GM12878 (cell line): ENCODE measurements at places on chromosomes 2 and 18. TPM values are rescaled to one million over a fixed set of nuclear protein-coding genes. Genes with fewer than 3 reads are reported as not detected.

DNA sequence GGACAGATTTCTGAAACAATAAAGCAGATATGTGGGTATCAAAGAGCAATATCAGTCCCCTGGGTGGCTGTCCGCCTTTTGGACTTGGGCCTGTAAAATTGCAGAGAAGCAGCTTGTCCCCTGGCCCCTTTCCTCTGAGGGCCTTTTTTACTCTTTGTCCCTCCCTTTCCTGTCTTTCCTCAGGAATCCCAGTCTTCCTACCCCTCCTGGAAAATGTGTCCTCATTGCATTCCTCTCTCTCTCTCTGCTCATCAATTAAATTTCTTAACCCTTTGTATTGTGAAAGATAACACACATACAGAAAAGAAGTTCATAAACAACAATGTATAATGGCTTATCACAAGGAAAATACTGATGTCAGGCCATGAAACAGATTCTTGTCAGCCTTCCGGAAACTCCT lies 3.0 kb upstream of the GRB14 start:
- no peak overlapping the region for H3K27ac ChIP-seq
- DNase-seq, result no peak
- H3K27me3 ChIP-seq, result peaks cover 5% of the 10 kb centered on the region; the same call in 1 of the 2 replicates
- no peaks in the 10 kb centered on the region for H3K36me3 ChIP-seq

GRCh38 chr2:24507549-24507948 lies 16.5 kb downstream of the NCOA1 start:
- H3K36me3 ChIP-seq, result no peaks in the 10 kb centered on the region
- H3K27ac ChIP-seq, result peak overlapping the region; percentile 84; the same call in 1 of the 2 replicates
- no peaks in the 10 kb centered on the region for H3K27me3 ChIP-seq

DNA sequence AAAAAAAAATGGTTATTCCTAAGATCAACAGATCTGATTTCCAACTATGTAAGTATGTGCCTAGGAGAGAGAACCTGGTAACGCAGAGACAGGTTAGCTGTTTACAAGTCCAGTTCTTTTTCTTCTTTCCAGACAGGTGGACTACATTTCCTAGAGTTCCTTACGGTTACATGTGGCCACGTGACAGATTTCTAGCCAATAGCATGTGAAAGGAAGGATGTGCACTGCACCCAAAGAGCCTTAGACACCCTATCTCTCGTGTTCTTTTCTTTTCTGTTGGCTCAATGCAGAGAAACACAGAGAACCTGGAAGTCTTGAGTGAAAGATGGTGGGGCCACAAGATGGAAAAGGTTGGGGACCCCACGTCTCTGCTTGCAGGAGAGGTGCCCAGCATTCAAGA lies 375.9 kb downstream of the TNS1 start:
- no peaks in the 10 kb centered on the region for H3K36me3 ChIP-seq
- no peak for DNase-seq
- no peak overlapping the region for H3K4me3 ChIP-seq
- no peak overlapping the region for H3K27ac ChIP-seq
- H3K27me3 ChIP-seq, result 0 out of 2 replicates have a peak, but pooled peaks cover 6% of the 10 kb centered on the region
- no peaks in the 10 kb centered on the region for H3K4me1 ChIP-seq

GRCh38 chr18:79887181-79888000 lies 64.1 kb downstream of the SLC66A2 start:
- no peak overlapping the region for H3K4me3 ChIP-seq
- no peak overlapping the region for H3K27ac ChIP-seq
- no peaks in the 10 kb centered on the region for H3K4me1 ChIP-seq
- no peaks in the 10 kb centered on the region for H3K27me3 ChIP-seq
- H3K36me3 ChIP-seq, result no peaks in the 10 kb centered on the region

DNA sequence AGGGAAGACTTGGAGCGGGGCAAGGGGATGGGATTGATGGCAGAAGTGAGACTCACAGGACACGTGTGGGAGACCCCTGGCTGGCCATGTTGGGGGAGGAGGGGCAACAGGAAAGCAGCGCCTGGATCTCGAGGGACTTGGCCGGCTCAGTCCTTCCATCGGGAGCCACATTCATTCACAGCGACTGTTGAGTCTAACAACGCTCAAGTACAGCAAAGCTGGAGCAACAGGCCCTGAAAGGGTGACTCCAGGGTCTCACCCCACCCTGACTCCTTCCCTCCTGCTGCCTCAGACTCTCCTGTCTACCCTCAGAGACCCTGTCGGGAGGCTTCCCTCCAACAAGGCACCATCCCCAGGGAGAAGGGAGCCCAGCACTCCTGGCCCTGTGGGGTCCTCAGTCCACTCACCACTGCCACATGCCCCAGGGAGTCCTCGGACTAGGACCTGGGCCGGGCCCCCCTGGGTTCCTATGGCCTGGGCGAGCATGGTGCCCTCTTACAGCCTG lies 14.8 kb upstream of the ALPI start:
- H3K27ac ChIP-seq, result no peak overlapping the region
- no peak for DNase-seq
- no peak overlapping the region for H3K4me3 ChIP-seq

- H3K27me3 ChIP-seq, result no peaks in the 10 kb centered on the region
- no peak overlapping the region for H3K4me3 ChIP-seq
- H3K27ac ChIP-seq, result peak overlapping the region; percentile 4; the same call in 1 of the 2 replicates
- peaks cover 13% of the 10 kb centered on the region for H3K4me1 ChIP-seq
- H3K36me3 ChIP-seq, result peaks cover 7% of the 10 kb centered on the region
Observed at GRCh38 chr18:62558015-62558663, 35.3 kb downstream of the ZCCHC2 start.

- no peak for DNase-seq
- no peak overlapping the region for H3K4me3 ChIP-seq
- H3K27me3 ChIP-seq, result no peaks in the 10 kb centered on the region
Observed at GRCh38 chr2:54122171-54122935, 6.9 kb downstream of the ACYP2 start.

DNA sequence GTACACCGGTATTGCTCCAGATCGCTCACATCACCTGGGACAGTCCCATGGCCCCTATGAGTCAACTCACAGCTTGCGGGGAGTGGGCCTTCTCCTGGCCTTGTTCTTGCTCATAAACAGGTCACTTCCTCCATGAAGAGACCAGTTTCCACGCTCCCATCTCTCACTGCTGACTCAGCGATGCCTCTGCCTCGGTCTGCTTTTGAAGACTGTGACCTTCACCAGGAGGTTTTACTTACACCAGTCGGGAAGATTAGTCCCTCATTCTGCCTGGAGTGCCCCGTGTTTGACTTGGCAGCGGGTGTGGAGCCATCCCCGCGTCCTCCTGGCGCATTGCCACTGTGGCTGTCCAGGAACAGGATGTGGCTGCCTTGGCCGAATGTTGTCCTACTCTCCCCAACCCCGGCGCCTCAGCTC lies 159.8 kb downstream of the RHBDD1 start:
- H3K36me3 ChIP-seq, result peaks cover 2% of the 10 kb centered on the region
- H3K4me3 ChIP-seq, result no peak overlapping the region
- H3K27ac ChIP-seq, result no peak overlapping the region

DNA sequence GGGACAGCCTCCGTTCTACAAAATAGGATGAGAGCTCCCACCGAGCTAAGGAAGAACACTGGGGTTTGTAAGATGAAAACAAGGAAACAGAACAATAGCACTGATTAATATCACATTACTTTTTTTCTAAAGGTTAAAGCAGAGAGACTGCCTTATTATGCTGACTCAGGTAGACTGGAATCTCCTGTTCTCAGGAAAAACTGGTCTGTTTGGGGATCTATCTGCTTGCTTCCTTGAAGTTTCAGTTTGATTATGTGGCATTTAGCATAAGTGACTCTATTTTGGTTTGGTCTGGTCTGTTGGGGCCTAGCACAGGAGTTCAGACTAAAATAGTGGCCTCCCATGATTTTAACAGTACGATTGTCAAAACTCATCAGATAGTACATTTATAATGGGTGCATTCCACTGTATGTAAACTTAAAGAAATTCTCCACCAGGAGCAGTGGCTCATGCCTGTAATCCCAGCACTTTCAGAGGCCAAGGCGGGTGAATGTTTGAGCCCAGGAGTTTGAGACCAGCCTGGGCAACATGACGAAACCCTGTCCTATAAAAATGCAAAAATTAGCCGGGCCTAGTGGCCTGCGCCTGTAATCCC lies 64.1 kb upstream of the NDUFV2 start:
- no peaks in the 10 kb centered on the region for H3K4me1 ChIP-seq
- no peak overlapping the region for H3K27ac ChIP-seq
- no peaks in the 10 kb centered on the region for H3K36me3 ChIP-seq
- no peak overlapping the region for H3K4me3 ChIP-seq
- H3K27me3 ChIP-seq, result no peaks in the 10 kb centered on the region

GRCh38 chr2:98818164-98818563 lies 87.2 kb upstream of the MGAT4A start:
- H3K27ac ChIP-seq, result no peak overlapping the region
- H3K27me3 ChIP-seq, result peaks cover 3% of the 10 kb centered on the region; the same call in 1 of the 2 replicates
- DNase-seq, result no peak
- no peaks in the 10 kb centered on the region for H3K4me1 ChIP-seq
- H3K36me3 ChIP-seq, result no peaks in the 10 kb centered on the region
- H3K4me3 ChIP-seq, result no peak overlapping the region

DNA sequence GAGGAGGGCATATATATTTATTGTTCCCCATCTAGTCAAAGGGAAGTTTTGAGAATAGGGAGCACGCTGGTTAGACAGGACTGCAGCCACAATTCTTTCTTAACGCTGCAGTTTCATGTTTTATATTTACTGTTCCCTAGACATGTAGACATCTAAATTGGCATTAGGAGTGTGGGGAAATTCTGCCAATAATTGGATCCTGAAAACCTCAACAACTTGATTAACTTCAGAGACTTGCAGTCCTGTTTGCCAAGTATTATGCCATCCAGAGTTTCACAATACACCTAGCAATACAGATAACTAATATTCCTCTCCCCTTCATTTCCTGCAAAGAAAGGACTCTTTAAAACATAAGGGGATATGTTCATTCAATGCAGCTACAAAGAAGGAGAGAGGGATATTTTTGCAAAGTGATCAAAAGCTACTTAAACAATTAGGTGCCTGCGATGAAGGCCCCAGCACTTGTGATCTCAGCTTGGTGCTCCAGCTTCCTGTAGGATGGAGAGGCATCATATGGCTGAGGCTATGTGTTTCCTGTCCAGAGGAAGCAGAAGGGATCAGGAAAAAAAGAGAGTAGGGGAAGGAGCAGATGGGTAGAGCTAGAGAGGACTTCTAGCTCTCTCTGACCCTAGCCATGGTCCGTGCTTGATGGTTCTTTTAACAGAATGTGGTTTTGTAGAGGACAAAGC lies 264.4 kb downstream of the MTX2 start:
- no peak for DNase-seq
- H3K27me3 ChIP-seq, result peaks cover 4% of the 10 kb centered on the region; the same call in 1 of the 2 replicates
- H3K36me3 ChIP-seq, result no peaks in the 10 kb centered on the region
- H3K27ac ChIP-seq, result no peak overlapping the region

- no peaks in the 10 kb centered on the region for H3K36me3 ChIP-seq
- no peaks in the 10 kb centered on the region for H3K4me1 ChIP-seq
- no peak overlapping the region for H3K4me3 ChIP-seq
- H3K27me3 ChIP-seq, result no peaks in the 10 kb centered on the region; the same call in 1 of the 2 replicates
Observed at GRCh38 chr2:95307036-95307435, 9.9 kb downstream of the KCNIP3 start.

DNA sequence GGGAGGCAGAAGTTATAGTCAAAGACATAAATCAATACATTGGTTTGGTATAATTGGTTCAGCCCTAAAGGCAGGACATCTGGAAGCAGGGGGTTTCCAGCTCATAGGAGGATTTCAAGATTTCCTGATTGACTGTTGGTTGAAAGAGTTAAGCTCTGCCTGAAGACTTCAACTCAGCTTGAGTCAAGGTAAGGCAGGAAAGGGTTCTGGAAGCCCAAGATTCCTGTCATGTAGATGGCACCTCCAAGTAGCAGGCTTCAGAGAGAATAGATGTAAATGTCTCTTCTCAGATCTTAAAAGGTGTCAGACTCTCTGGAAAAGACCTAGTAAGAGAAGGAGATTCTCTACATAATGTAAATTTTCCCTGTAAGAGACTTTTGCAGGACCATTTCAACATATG lies 335.3 kb downstream of the RIT2 start:
- H3K4me1 ChIP-seq, result no peaks in the 10 kb centered on the region
- no peak for DNase-seq
- no peak overlapping the region for H3K4me3 ChIP-seq
- no peaks in the 10 kb centered on the region for H3K36me3 ChIP-seq
- H3K27ac ChIP-seq, result no peak overlapping the region

- no peak for DNase-seq
- no peaks in the 10 kb centered on the region for H3K27me3 ChIP-seq
- no peaks in the 10 kb centered on the region for H3K4me1 ChIP-seq
- no peaks in the 10 kb centered on the region for H3K36me3 ChIP-seq
- no peak overlapping the region for H3K27ac ChIP-seq
- no peak overlapping the region for H3K4me3 ChIP-seq
Observed at GRCh38 chr2:71714601-71715240, 261.4 kb downstream of the DYSF start.

DNA sequence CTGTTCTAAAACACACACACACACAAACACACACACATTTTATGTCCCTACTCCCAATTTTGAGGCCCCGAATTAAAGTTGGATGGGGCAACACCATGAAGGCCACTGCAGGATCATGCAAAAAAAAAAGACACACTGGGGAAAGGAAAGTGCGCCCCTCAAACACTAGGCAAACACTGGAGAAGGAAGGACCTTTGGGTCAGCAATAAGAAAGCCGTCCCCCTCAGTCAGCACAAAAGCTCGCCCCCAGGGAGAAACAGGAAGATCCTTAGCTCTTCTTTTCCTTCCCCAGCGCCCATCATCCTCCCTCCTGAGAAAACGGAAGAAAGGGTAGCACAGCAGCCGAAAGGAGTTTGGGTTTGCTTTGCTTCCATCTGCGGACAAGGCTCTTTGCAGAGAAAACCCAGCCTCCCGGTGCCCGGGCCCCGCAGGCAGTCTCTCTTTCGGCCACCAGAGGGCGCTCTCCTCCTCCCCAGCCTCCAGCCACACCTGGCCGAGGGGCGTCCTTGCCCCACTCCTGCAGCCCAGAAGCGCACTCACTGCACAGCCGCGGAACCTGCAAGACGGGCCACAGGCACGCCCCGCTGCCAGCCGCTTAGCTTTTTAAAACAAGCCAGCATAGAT lies 248.5 kb downstream of the CDH20 start:
- H3K4me3 ChIP-seq, result no peak overlapping the region
- H3K27me3 ChIP-seq, result no peaks in the 10 kb centered on the region
- no peaks in the 10 kb centered on the region for H3K36me3 ChIP-seq
- H3K4me1 ChIP-seq, result no peaks in the 10 kb centered on the region

GRCh38 chr18:79479116-79479760 lies 83.5 kb downstream of the NFATC1 start:
- H3K36me3 ChIP-seq, result no peaks in the 10 kb centered on the region
- DNase-seq, result no peak
- H3K4me1 ChIP-seq, result no peaks in the 10 kb centered on the region
- no peaks in the 10 kb centered on the region for H3K27me3 ChIP-seq
- H3K4me3 ChIP-seq, result no peak overlapping the region
- H3K27ac ChIP-seq, result no peak overlapping the region

GRCh38 chr2:4914551-4914950 lies 777.6 kb upstream of the SOX11 start:
- DNase-seq, result no peak
- no peaks in the 10 kb centered on the region for H3K27me3 ChIP-seq
- H3K4me3 ChIP-seq, result no peak overlapping the region

The CTNNA2 gene
- 5.2 and 7.6 TPM in 2 replicates for total RNA-seq

The PID1 gene
- not detected in 2 replicates for total RNA-seq

The AMER3 gene
- total RNA-seq, result not detected in 2 replicates

The IL1R1 gene
- total RNA-seq, result 0.61 and 1.1 TPM in 2 replicates

The PFN4 gene
- total RNA-seq, result 0.98 and 1.4 TPM in 2 replicates

The XRCC5 gene
- 479 and 499 TPM in 2 replicates for total RNA-seq

The RAPGEF4 gene
- 0.18 TPM in 1 of 2 replicates, not detected in the other for total RNA-seq

The NR4A2 gene
- total RNA-seq, result 1.4 TPM in 2 replicates

The LCT gene
- total RNA-seq, result 0.08 and 0.11 TPM in 2 replicates

The APLF gene
- 1.9 TPM in 2 replicates for total RNA-seq

The ACMSD gene
- total RNA-seq, result not detected in 2 replicates

The G6PC2 gene
- total RNA-seq, result not detected in 2 replicates

The RAB1A gene
- total RNA-seq, result 85.5 and 88.8 TPM in 2 replicates
